ENCODE measurements at places on chromosomes 11 and 22. TPM values are rescaled to one million over a fixed set of nuclear protein-coding genes. Genes with fewer than 3 reads are reported as not detected.

DNA sequence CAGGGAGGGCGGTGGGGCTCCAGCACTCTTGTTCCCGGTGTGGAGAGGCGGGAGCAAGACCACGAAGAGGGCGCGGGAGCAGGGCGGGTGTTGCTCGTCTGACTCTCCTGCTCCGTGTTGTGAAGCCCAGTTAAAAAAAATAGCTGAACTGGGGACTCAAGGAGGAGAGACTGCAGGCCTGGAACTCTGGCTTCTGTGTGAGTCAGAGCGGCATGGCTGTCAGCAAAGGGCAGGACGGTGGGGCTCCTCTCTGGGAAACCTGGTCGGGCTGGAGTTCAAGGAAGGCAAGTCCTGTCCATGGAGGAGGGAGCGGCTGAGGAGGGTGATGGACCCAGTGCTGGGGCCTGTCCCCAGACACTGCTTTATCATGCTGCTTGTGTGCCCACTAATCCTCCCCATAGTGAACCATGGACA is 152.3 kb downstream of the FEZ1 start:
- no peak overlapping the region for H3K27ac ChIP-seq
- no peak for DNase-seq
- H3K4me1 ChIP-seq = peaks cover 55% of the 10 kb centered on the region
- H3K36me3 ChIP-seq = no peaks in the 10 kb centered on the region
- H3K4me3 ChIP-seq = no peak overlapping the region

GRCh38 chr11:69328231-69328630 is 34.3 kb downstream of the MYEOV start:
- DNase-seq = no peak
- H3K4me3 ChIP-seq = no peak overlapping the region
- no peaks in the 10 kb centered on the region for H3K27me3 ChIP-seq

The CRELD2 gene
- total RNA-seq = 12.2 TPM

The CYB5R2 gene
- 37.1 TPM for total RNA-seq

The NEFH gene
- 0.31 TPM for total RNA-seq

- DNase-seq = no peak
- no peaks in the 10 kb centered on the region for H3K27me3 ChIP-seq
- H3K4me1 ChIP-seq = no peaks in the 10 kb centered on the region
- no peak overlapping the region for H3K4me3 ChIP-seq
These were observed 24.8 kb upstream of the ADORA2A start for GRCh38 chr22:24402460-24403192.

DNA sequence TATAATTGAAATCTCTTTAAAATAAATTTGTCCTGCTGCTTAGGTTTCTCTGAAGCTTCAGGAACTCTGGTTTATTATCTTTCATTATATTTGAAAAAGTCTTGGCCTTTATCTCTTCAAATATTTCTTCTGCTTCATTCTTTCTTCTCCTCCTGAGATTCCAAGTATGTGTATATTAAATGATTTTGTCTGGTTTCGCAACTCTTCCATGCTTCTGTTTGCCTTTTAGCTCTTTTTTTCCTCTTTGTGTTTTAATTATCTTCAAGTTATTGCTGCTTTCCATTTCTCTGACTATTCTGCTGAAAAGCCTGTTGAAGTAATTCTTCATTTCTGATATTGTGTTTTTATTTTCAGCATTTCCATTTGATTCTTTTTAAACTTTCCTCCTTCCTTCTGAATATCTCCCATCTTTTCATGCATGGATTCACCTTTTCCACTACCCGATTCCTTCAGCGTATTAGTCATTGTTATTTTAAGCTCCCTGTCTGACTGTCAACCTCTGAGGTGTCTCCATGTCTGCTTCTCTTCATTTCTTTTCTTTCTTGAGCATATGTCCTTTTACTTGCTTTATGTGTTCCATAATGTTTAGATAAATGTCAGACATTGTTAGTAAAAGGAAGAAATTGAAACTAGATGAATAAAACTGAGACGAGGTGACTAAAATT is 46.6 kb upstream of the CTSC start:
- H3K4me3 ChIP-seq = no peak overlapping the region
- no peaks in the 10 kb centered on the region for H3K4me1 ChIP-seq
- H3K27me3 ChIP-seq = no peaks in the 10 kb centered on the region
- no peak for DNase-seq

- H3K27me3 ChIP-seq = no peaks in the 10 kb centered on the region
- no peaks in the 10 kb centered on the region for H3K36me3 ChIP-seq
- H3K4me1 ChIP-seq = peaks cover 17% of the 10 kb centered on the region
These were observed 22.2 kb downstream of the NNMT start for GRCh38 chr11:114318361-114318760.

DNA sequence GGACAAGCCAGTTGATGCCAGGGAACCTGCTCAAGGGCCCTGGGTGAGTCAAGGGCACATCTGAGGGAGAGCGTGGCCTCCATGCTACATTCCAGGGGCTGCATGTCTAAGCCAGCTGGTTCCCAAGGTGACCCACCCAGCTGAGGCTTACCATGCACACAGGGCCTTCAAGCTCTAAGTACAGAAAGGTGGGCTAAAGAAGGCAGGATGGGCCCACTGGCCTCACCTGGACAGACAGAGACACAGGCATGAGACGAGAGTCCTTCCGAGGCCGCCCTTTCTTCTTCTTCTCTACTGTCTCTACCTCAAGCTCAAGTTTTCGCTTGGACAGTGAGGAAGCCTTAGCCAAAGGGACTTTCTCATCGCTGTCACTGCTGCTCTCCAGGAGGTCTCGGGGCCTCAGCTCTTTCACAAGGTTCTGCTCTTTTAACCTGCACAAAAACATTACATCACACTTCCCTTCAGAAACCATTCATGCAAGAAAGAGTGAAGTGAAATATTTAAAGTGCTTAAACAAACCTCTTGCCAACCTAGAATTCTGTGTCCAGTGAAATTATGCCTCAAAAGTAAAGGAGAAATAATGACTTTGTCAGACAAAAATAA is 69.9 kb downstream of the HIRA start:
- no peaks in the 10 kb centered on the region for H3K36me3 ChIP-seq
- no peaks in the 10 kb centered on the region for H3K27me3 ChIP-seq
- H3K4me3 ChIP-seq = no peak overlapping the region
- no peaks in the 10 kb centered on the region for H3K4me1 ChIP-seq
- no peak overlapping the region for H3K27ac ChIP-seq
- DNase-seq = no peak

- no peaks in the 10 kb centered on the region for H3K36me3 ChIP-seq
- H3K27ac ChIP-seq = no peak overlapping the region
- H3K4me3 ChIP-seq = no peak overlapping the region
These were observed 72.5 kb upstream of the AMPD3 start for GRCh38 chr11:10382518-10382917.

- no peak overlapping the region for H3K4me3 ChIP-seq
- H3K36me3 ChIP-seq = no peaks in the 10 kb centered on the region
- H3K27ac ChIP-seq = no peak overlapping the region
- H3K4me1 ChIP-seq = no peaks in the 10 kb centered on the region
These were observed 7.5 kb downstream of the IL18 start for GRCh38 chr11:112156153-112156955.

DNA sequence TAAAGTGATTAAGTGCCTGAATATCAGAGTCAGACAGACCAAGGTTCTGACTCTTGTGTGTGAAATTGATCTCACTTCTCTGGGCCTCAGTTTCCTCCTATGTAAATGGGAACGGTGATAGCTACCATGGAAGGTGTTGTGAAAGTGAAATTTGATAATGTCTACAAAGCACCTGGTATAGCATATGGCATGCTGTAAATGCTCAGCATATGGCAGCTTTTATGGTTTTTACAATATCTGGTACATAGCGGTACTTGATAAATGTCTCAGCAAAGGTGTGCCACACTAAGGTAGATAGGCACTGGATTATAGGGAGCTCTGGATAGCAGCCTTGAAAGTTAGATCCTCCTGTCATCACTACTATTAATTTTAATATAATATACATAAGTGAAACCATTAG is 19.9 kb downstream of the POU2AF2 start:
- no peak overlapping the region for H3K4me3 ChIP-seq
- no peak overlapping the region for H3K27ac ChIP-seq
- peaks cover 14% of the 10 kb centered on the region for H3K4me1 ChIP-seq

The OR6T1 gene
- not detected for total RNA-seq

- no peak for DNase-seq
- no peak overlapping the region for H3K27ac ChIP-seq
- H3K4me3 ChIP-seq = no peak overlapping the region
- H3K36me3 ChIP-seq = no peaks in the 10 kb centered on the region
- peaks cover 39% of the 10 kb centered on the region for H3K27me3 ChIP-seq
These were observed 91.3 kb upstream of the KCNQ1OT1 start for GRCh38 chr11:2791139-2791520.

The SYCE3 gene
- not detected for total RNA-seq

DNA sequence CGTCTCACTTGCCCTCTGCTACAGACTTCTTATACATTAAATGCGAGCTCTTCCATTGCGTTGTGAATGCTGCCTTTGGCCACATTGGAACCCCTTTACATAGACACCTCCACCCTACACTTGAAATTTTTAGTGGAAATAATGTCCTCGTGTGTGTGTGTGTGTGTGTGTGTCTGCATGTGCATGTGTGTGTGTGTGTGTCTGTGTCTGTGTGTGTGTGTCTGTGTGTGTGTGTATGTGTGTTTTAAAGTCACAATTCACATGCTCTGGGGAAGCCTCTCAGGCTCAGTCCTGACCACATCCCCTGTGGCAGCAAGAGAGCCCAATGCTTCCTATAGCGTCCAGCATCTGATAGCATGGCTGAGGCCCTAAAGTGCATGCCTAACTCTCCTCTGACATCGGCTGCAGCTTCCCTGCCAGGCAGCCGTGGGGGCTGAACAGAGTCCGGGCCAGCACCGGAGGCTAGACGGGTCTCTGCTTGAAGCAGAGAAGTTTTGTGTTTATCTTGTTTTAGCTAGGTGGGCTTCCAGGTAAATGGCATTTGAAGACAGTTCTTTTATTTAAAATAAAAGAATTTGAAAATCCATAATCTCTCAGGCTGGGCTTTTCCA is 64.5 kb upstream of the EMID1 start:
- no peaks in the 10 kb centered on the region for H3K27me3 ChIP-seq
- no peak for DNase-seq
- no peaks in the 10 kb centered on the region for H3K36me3 ChIP-seq
- no peak overlapping the region for H3K27ac ChIP-seq
- H3K4me1 ChIP-seq = peaks cover 17% of the 10 kb centered on the region

DNA sequence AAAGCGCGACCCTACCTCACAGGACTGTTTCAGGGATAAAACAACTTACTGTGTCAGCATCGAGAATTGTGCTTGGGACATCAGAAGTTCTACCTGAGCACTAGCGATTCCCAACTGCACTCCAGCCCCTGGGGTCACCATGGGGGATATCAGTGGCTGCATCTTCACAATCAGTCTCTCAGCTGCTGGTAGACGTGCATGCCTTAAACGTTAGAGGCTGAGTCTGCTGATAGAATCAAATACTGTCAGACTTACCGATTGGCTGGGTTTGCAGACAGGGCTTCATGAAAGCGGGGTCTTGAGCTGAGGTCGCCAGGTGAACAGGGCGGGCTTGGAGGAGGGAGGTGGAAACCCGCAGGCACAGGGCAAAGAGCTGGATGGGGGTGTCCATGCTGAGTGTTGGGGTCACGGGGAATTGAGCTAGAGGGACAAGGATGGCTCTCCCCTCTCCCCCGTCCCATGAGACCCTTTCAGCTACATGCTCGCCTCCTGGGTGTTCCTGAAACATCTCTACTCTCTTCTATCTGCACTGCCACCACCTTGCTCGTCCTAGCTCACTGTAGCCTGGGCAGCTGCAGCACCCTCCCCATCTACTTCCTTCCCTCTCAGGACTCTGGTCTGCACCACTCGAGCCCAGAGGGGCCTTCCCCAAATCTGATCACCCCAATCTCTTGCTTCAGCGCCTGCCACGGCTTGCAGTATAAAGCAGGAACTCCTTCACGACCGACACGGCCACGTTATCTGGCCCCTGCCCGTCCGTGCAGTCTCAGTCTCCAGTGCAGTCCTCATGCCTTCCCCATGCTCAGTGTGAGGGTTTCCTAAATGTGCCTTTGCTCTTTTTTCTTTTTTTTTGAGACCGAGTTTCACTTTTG is 43.5 kb downstream of the ST14 start:
- no peak for DNase-seq
- no peaks in the 10 kb centered on the region for H3K4me1 ChIP-seq
- no peak overlapping the region for H3K27ac ChIP-seq
- H3K4me3 ChIP-seq = no peak overlapping the region

The PNPLA5 gene
- total RNA-seq = 0.11 TPM

The TP53AIP1 gene
- not detected for total RNA-seq

DNA sequence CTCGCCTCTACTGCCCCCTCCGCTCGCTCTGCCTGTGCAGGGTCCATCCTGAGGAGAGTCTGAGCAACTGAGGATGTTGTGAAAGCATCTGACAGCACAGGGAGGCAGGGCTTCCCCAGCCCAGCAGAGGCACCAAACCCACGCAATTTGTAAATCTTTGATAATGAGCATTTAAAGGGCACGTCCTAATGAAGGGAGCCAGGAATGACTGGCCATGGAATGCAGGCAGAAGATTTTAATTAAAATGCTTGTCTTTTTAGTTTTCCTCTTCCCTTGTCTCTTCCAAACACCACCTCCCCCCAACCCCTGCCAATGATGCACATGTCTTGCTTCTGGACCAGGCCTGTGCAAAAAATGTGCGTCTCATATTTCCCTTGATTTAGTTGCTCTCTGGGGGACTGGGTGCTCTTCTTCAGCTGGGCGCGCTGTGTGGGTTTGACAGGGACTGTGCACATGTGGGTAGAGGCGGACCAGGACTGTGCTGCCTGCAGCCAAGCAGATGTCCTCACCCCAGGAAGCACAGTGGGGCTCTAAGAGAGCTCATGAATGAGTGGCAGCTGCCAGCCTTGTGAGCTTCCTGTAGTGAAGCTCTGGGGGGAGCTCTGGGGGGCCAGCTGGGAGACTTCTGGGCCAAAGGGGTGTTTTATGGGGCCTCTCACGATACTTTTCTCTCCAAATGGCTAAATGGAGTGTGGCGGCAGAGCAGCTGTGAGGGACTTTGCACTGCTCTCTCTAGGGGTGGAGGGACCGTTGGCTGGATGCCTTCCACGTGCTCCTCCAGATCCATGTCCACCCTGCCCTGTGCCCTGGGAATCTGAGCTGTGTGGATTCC is 273.5 kb downstream of the ST3GAL4 start:
- peaks cover 15% of the 10 kb centered on the region for H3K4me1 ChIP-seq
- H3K27me3 ChIP-seq = no peaks in the 10 kb centered on the region
- no peak overlapping the region for H3K4me3 ChIP-seq
- H3K36me3 ChIP-seq = no peaks in the 10 kb centered on the region
